Activated T-helper 9 cell treated with anti-CD3 and anti-CD28 coated beads, Interleukin-2, amount 50 U/mL, for 16 hours (primary cell): ENCODE measurements at places on chromosomes 7 and 10.

GRCh38 chr7:30027740-30028215, 434 bp upstream of the PLEKHA8 start:
- no peak for DNase-seq

GRCh38 chr10:48302515-48303476, 3.7 kb upstream of the MAPK8 start:
- DNase-seq, result no peak

DNA sequence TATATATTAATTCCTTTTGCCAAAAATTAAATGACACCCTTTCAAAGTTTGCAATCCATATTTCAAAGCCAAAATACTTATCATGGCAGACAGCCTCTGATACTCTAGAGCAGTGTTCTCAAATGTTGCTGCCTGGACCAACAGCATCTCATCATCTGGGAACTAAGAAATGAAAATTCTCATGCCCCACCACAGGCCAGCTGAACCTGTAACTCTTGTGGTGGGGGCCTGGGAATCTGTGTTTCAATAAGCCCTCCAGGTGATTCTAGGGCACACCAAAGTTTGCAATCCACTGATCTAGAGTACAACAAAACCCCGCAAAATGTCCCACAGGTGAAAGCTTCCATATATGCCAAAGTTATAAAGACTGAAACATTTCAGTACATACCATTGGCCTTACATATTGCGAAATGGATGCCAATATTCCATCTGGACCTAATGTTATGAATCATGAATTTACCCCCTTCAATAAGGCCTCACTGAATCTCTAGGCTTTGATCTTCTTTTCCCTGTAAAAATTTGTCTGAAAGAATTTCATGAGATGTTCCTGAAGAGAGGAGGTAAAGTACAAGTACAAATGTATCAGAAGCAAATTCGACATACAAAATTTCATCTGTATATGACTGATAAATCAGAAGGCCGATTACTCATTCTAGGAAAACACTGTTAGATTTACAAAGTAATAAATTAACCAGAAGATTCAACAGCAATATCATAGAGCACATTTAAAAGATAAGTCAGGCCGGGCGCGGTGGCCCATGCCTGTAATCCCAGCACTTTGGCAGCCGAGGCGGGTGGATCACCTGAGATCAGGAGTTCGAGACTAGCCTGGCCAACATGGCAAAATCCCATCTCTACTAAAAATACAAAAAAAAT, 25.3 kb upstream of the EPC1 start:
- no peak for DNase-seq

GRCh38 chr10:124944982-124945381, 3.1 kb downstream of the ZRANB1 start:
- no peak for DNase-seq

- no peak for DNase-seq
These were observed 15.8 kb downstream of the C10orf71 start for GRCh38 chr10:49314806-49315205.

DNA sequence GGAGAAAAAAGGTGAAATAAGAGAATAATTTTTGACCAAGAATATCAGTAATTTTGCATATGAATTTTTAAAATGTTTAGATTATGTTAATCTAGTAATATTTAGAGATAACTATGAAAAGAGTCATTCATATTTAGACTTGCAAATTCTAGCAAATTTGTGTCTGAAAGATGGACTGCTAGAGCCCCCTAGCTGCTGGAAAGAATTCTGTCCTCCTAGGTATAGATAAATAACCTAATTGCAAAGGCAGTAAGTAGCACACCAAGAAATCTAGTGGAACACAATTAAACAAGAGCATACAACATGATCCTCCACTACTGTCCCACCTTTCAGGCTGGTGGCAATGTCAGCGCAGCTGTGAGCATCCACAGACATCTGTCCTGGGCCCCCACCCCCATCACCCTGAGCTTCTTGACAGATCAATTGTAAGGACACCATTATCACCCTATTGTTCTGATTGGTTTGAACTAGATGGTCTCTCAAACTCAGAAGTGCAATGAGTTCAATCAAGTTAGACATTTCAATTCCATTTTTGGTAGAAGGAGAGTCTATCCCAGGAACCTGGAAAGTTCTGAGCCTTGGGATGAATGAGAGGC, 15.0 kb upstream of the GFRA1 start:
- no peak for DNase-seq

GRCh38 chr10:78703593-78703992, 365.2 kb upstream of the ZMIZ1 start:
- DNase-seq, result no peak

- no peak for DNase-seq
These were observed 7.1 kb upstream of the EMX2 start for GRCh38 chr10:117535298-117536071.

DNA sequence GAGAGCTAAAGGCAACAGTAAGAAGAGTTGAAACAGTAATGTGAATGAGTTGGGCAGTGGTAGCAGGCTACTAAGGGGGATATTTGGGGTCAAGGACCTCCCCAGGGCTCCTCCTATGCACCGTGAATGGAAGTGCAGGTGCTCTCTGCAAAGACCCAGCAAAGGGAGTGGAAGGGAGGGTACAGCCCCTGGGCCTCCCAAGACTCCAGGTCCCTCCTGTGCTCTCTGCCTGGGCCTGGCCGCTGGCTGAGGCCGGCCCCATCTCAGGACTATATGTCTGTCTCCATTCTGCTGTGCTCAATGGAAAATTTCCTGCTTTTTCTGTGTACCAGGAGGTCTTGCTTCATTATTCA, 372.1 kb upstream of the MKI67 start:
- no peak for DNase-seq

DNA sequence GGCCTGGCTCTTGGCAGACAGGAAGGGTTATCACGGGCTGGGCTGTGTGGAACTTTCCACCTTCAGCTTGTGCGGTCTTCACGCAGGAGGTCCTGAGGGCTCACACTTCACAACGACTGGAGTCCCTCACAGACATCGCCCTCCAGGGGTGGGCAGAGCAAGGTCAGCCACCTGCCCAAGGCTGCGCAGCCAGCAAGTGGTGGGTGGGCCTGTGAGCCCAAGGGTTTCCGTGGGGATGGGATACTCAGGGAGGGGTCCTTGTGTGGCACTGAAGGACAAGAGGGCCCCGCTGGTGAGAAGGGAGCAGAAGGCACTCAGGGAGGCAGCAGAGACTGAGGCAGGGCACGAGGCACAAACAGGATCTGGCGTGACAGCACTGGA, 22.0 kb downstream of the PDIA4 start:
- no peak for DNase-seq

- DNase-seq, result no peak
These were observed 62.8 kb downstream of the CFAP46 start for GRCh38 chr10:132879408-132880127.

GRCh38 chr7:39921506-39922175, 28.4 kb upstream of the CDK13 start:
- no peak for DNase-seq

DNA sequence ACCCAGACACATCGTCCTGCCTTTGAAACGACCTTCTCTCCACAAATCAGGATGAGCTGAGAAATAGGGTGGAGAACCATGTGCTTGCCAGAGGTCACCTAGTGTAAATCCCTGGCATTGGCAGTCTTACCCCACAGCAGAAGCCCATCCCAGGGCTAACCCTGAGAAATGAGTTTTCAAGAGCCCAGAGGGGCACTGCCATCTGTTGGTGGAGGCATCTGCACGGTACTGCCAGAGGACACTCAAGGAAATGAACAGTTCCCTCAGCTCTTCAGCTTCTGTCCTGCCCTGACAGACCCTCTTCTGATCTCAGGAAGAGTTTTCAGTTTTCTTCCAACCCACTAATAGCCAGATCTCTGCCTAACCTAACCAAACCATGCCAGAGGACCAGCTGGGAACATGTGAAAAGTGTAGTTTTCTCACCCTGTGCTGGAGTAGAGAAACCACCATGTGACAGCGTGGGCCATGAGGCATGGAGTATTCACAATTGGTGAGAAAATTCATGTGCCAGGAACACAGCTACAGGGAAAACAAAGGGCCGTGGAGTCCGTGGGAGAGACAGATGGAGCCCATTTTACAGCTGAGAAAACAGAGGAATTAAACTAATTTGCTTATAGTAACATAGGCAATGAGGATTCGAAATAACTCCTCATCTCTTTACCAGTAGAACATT, 37.7 kb upstream of the ITPRID1 start:
- DNase-seq, result no peak

DNA sequence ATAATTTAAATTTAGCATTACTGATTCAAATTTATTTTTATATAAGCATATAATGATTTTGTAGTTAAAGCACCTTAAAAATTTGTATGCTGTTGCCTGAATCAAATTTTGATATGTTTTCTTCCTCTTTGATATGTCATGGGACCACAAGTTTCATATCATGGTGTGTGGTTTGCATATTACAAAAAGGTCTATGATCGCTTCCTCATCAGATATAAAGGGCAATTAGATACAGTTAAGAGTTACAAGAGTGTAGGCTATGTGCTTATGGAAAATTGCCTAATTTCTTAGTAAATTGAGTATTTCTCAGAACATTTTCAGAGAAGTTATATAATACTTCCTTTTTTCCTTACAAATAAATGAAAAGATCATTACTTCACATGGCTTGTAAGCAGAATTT, 22.2 kb downstream of the MRC1 start:
- no peak for DNase-seq

DNA sequence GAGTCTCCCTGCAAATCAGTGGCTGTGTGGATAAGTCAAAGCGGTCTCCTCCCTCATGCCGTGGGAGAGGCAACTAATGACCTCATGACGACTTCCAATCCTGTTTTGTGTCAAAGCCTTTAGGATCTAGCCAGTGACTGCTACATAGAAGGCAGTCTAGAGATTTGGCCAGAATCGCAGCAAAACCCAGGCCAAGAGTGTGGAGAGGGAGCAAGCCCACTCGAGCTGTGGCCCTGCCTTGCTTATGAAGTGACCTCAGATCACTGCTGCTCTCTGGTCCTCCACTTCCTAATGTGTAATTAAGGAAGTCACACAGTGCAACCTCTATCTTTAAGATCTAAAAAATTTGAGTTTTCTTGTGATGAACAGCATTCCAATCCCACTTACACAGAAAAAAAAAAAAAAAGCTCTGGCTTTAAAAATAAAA, 296.7 kb upstream of the KLF6 start:
- DNase-seq, result no peak

GRCh38 chr7:42952328-42952727, 20.2 kb downstream of the MRPL32 start:
- DNase-seq, result no peak

DNA sequence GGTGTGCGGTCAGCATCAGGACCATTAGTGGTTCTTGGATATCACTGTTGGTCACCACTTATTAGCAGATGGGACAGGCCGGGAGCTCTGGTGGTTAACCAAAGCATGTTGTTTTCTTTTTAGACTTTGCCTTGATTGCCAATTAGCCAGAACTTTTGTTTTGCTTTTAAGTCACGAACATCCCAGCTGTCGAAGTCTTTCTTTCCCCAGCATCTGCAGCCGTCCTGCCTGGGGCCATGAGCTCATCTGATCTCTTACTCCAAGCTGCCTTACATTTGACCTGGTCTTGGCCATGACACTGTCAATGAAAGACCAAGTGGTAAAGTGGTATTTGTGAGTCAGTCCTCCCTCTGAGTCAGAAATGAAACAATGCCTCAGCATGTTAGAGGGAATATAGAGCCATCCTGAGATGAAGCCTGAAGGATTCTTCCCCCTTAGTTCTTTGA, 53.9 kb upstream of the CREB5 start:
- no peak for DNase-seq

- DNase-seq, result no peak
These were observed 100.8 kb downstream of the ACTR3B start for GRCh38 chr7:152860310-152860709.

GRCh38 chr7:100087055-100087750, 1.6 kb upstream of the COPS6 start:
- DNase-seq, result no peak

GRCh38 chr10:111338805-111339204, 262.0 kb downstream of the ADRA2A start:
- no peak for DNase-seq

- DNase-seq, result no peak
These were observed 310.4 kb upstream of the PHF14 start for GRCh38 chr7:10662982-10663884.

GRCh38 chr10:124541076-124541903, 79.7 kb downstream of the LHPP start:
- no peak for DNase-seq

- no peak for DNase-seq
These were observed 156.2 kb downstream of the PARD3 start for GRCh38 chr10:34658934-34659333.

DNA sequence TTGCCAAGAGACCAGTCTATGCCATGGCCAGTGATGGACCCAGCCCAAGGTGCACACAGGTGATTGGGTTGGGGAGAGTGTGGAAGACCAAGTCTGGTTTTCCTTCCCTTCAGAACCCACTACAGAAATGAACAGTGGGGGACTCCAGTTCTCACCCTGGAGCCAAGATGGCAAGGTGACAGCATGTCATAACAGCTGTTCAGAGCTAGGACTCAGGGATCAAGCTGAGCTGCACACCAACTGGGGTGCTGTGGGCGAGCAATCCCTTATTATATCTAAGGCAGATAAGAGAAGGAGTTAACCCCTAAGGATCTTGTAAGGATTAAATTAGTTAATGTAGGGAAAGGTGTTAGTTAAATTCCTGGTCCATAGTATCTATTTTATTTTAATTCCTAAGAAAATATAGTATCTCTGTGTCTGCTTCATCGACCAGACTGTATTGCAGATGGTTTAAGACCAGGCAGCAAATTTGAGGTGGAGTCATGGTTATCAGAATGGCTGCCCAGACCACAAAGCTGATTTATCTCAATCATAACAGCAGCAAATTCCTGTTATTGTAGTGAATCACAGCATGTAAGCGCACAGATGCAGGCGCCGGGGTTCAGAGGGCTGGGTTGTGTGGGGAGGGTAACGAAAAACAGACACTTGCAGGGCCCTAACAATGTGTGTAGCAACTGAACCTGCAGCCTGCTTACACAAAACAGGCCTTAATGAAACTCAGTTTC, 208.7 kb upstream of the ZNF32 start:
- no peak for DNase-seq

GRCh38 chr7:64893401-64893800, 9.7 kb upstream of the ZNF273 start:
- DNase-seq, result no peak

DNA sequence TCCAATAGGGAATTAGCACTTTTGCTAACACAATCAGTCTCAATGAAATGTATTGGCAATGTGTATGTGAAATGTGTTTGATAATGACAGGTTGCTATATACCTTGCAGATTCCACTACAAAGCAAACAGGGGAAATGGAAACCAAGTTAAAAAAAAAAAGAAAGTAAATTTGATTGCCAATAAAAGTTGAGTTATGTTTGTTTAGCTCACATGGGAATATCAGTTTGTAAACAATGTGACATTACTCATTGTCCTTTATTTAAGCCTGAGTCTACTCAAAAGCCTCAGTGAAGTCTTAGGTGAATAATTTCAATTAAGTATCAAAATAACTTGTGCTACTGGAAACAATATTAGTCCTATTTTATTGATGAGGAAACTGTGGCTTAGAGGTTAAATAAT, 285.2 kb downstream of the CACNA2D1 start:
- no peak for DNase-seq

DNA sequence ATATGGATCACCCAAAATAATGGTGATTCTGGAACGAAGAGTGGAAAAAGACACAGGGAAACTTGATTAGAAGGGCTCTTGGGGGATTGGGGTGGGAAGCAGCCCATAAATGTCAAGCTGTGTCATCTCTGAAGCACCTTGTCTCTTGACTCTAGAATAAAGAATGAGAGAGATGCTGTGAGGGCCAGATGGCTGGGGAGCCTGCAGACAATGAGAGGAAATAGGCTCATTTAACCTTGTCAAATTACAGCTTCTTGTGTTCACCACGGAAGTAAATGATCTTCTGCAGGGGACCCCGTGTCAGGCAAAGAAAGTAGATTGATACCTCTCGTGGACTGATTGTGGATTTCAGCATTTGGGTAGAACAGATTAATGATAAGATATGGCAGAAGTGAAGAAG, 159.3 kb downstream of the ST7 start:
- no peak for DNase-seq
